ENCODE measurements at places on chromosomes 3 and 15.

DNA sequence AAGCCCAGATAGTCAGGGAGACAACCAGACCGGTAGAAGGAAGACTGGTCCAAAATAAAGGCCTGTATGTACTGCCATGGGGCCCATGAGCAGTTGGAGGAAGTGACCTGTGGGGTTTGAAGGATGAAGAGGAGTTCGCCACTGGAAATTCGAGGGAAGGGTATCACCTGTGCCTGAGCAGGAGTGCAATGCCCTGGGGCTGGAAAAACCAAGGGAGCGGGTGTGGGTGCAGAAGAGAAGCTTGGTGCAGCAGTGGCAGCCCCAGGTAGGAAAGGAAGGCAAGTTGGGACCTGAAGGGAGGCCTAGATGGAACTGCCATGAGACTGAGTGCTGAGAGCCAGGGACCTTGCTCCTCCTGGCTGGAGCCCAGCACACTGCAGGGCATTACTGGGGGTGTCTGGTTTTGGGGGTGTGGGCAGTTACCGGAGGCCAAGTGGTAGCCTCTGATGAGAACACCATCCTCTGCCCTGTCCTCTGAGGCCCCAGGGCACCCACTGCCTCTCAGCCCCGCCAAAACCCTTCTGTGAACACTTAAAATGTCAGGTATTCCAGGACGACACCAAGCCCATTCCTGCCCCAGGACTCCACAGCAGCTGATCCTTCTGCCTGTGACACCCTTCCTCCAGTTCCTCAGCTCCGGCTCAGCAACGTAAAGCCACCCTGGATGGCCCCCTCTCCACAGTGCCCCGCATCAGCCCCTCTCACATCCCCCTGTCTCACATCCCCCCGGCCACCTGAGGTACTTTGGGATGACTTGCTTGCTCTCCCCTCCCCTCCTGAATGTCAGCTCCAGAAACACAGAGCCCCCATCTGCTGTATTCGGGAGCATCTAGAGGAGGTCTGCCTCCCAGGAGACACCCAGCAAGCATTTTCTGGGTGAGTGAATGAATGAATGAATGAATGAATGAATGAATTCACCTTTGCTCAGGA is 42.9 kb downstream of the WNT7A start:
- no peak for DNase-seq

DNA sequence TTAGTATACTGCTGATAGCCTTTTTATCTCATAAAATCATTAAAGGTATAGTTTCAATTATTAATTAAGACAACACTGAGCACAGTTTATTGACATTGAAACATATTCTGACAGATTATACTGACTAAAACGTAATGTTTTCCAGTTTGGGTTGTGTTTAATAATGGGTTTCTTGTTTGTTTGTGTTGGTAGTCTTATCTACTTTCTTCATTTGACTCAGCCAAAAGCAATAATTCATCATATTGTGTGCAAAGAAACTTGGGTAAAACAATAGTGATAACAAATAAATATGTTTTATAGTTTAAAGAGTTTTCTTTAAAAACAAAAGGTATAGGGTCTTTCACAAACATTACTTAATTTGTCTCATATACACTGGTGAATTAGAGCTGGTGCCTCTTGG is 629.2 kb upstream of the AGTR1 start:
- DNase-seq: no peak

GRCh38 chr3:123028233-123028828 is 768 bp upstream of the SEMA5B start:
- peak; percentile 53 for DNase-seq

DNA sequence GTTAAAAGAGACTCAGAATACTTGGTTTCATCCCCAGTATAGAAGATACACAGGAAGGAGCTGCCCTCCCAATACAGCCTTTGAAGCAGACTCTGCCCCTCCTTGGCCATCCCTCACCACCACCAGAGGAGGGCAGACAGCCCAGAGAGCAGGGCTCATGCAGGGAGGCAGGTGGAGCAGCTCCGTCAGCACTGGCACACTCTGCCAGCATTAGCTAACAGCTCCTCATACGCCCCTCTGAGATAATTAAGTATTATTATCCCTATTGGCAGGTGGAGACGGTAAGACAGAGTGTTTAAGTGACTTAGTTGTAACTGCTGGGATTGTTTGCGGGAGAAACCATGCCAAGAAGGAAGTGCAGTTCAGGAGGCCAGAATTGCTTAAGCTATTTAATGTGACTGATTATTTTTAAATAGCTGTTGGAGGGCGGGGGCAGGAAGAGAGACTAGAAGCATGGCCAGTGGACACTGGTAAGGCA is 434.0 kb downstream of the EPHB1 start:
- peak; percentile 85 for DNase-seq

GRCh38 chr3:7959094-7959493 is 542.5 kb upstream of the LMCD1 start:
- no peak for DNase-seq

DNA sequence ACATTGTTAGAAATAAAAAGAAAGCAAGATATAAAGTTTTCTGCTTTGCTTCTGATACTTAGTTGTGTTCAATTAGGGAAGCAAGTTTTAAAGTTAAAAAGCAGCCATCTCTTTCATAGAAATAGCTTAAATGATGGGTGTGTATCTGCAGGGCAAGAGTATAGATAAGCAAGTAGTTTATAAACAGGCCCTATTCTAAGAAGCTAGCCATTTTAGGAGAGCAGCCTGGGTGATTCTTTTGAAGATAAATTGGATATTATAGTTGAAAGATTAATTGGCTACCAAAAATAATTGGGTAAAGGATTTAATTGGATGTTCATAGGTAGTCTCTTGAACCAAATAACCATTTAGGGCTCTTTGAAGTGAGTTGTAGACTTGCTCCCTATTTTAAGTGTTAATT is 5.6 kb downstream of the EIF3J start:
- DNase-seq: no peak

All from NCI-H446 treated with DMSO at 0.1 percent for 48 hours (cell line).